ENCODE measurements at places on chromosomes 2 and 18. TPM values are rescaled to one million over a fixed set of nuclear protein-coding genes. Genes with fewer than 3 reads are reported as not detected.

The SLC38A11 gene
- total RNA-seq = not detected

The TEKT4 gene
- not detected for total RNA-seq

The PLGLB2 gene
- 2.4 TPM for total RNA-seq

The HNRNPLL gene
- total RNA-seq = 63.0 TPM

The TANC1 gene
- 0.33 TPM for total RNA-seq

The DNAH6 gene
- 0.83 TPM for total RNA-seq

The HRH4 gene
- 0.22 TPM for total RNA-seq

The PKDCC gene
- total RNA-seq = not detected

The LRP2 gene
- total RNA-seq = 0.47 TPM

The DDX1 gene
- total RNA-seq = 55.9 TPM

GRCh38 chr2:229714080-229714735 is at the start of gene DNER:
DNER (minus strand) TSS chr2:229714555; CDS start chr2:229714423, 132 bp downstream.
- DNase-seq = peak; percentile 75

DNA sequence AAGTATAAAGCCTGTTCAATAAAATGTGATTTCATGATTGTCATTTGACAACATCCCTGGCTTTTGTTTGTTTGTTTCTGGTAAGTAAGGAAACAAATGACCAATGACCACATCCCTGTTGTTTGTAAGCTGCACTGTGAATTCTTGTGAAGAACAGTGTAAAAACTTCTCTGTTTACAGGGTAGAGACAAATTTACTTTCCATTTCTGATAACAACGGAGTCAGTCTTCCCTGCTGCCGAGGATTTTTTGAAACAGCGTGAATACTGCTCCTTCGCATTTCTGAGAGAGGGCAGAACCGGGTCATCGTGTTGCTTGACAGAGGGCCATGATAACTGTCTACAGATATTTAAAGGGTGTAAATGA is 38.4 kb upstream of the CTAGE1 start:
- no peak for DNase-seq

DNA sequence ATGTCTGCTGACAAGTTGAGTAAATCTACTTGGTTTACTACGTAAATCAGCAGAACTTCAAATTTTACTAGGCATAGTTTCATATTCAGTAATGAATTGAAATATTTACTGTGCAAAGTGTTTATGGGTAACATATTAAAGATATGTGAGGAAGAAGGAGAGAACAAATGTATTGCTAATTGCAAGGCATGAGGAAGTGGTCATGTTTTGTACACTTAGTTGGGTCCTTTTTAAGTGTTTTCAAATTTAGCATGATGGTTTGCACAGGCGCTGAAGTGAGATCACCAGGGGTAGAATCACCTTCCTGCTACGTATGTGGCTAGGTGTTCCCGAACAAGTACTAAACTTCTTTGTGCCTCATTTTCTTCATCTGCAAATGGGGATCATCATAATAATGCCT is 1534.4 kb downstream of the LRP1B start:
- no peak for DNase-seq

GRCh38 chr2:120570001-120570400 is 165.7 kb upstream of the GLI2 start:
- DNase-seq = no peak

- no peak for DNase-seq
Measured at GRCh38 chr2:106843910-106844250, 42.1 kb downstream of the ST6GAL2 start.

- no peak for DNase-seq
Measured at GRCh38 chr2:7353571-7353970, 436.4 kb downstream of the RNF144A start.

DNA sequence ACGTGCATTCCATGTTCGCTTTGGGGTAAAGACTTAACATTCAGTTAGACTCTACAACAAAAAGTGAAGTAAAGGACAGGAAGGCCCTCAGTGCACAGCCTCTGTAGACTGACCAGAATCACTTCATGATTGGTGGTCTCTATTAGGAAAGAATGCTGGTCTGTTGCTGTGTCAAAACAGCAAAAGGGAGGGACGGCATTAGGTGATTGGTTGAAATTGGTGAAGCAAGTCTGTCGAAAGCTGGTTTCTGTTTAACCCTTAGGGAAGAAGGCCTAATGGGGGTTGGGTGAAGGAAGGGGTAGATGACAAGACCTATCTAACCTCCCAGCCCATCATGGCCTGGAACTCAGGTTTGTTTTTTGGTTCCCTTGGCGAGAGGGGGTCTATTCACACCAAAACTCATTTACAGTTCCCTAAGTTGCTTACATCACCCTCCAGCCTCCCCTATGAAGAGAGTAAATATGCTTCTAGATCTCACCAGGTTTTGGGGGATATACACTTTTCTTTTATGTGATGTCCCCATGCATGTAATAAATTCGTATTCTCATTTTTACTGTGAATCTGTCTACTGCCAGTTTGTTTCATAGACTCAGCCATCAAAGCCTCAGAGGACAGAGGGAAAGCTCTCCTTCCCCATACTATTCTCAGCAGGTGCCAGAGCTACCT is 65.6 kb downstream of the TMEM17 start:
- DNase-seq = no peak

DNA sequence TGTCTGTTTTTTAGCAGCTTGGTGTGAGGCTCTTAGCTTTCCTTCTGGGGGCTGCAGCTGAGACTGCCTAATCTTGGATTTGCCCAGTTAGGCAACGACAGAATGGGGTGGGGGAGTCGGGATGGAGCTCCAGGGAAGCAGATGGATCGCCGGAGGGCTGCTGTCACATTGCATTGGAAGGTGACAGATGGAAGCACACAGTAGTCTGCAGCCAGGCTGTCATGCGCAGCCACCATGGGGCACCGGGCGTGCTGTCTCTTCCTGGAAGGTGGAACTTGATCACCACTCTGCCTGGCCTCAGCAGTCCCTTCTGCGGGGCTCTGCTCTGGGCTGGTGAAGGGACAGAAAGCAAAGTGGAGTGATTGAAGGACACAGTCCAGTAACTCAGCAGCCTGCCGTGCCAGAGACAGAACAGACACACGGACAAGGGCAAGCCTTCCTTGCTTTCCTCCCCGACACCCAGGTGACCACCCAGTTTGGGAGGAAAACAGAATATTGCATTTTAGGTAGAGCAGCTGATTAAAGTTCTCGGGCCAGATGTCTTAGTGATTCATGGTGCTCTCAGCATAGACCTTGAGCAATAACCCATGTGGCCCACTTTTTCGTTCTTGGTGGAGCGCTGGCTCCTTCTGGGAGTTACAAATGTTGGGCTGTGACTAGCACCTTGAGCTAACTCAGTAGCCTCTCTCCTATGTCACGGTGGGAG is 40.9 kb downstream of the RNF144A start:
- no peak for DNase-seq

DNA sequence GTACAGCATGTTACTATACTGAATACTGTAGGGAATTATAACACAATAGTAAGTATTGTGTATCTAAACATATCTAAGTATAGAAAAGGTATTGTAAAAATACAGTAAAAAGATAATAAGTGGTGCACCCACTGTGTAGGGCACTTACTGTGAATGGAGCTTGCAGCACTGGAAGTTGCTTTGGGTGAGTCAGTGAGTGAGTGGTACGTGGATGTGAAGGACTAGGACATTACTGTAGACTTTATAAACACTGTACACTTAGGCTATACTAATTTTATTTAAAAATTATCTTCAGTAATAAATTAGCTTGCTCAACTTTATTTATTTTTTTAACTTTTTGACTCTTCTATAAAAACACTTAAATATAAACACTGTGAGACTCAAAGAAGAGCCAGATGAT is 82.6 kb downstream of the MTA3 start:
- no peak for DNase-seq

GRCh38 chr2:127389778-127390435 is 2.1 kb upstream of the MAP3K2 start:
- DNase-seq = no peak

DNA sequence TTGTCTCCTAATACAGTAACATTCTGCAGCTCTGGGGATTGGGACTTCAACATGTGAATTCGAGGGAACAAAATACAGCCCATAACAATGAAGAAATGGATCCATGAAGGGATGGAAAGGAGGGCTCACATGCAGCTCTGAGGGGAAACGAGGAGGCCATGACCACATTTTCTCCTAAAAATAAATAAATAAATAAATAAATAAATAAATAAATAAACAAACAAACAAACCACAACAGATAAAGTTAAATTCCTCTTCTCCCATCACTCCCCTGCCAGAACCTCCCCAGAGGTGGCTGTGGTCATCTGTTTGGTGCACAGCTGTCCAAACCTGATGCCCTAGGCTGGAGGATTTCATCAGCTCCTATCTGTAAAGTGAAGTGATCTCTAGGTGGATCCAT is 42.7 kb downstream of the MAL start:
- no peak for DNase-seq

DNA sequence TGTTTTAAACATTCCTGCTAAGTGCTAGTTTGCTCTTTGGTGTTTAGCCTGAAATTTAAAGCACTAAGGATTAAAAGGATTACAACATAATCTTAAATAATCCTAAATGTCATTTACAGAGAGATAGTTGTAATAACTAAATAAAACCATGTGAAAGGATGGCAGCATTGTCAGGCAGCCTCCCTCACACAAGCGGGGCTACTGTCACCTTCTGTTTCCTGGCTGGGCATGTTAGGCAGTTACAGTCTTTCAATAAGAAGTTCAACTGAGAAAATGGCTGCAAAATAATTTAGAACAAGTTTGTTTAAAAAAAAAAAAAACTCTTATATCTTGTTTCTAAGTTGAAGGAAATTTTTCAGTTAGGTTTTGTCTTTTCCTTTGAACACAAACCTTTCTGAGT is 124.9 kb downstream of the ARHGAP15 start:
- DNase-seq = no peak

DNA sequence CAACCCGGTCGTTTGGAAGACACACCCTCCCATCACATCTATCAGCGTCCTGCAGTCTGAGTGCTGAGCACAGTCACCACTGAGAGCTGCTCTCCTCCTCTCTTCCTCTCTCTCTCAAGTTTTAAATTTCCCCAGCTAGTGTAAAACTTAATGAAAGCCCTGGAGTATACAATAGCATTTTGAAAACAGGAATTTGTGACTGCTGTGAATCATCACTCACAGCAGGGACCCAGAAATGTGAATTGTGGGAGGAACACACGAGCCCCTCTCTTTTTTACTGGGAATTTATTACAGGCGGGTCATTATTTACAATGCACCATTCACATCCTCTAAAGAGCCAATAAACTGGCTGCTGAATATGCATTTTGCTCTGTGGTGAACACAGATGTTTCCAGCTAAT is 185.0 kb upstream of the SMIM21 start:
- no peak for DNase-seq

DNA sequence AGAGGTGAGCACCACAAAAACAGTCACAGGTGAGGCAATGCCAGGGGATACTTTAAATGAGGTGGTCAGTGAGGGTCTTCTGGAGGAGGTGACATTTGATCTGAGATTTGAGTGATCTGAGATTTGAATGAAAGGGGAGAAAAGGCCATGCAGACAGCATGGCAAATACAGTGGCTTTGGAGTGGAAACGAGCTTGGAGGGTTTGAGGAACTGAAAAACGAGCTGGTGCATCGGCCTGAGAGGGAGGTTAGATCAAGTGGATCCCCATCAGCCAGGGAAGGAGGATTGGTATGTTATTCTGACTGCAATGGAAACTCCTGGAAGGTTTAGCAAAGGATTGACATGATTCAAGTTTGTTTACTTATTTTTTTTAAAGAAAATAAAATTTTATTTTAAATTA is 245.1 kb downstream of the KCNS3 start:
- DNase-seq = no peak

GRCh38 chr2:149552830-149553229 is 34.7 kb downstream of the MMADHC start:
- no peak for DNase-seq

DNA sequence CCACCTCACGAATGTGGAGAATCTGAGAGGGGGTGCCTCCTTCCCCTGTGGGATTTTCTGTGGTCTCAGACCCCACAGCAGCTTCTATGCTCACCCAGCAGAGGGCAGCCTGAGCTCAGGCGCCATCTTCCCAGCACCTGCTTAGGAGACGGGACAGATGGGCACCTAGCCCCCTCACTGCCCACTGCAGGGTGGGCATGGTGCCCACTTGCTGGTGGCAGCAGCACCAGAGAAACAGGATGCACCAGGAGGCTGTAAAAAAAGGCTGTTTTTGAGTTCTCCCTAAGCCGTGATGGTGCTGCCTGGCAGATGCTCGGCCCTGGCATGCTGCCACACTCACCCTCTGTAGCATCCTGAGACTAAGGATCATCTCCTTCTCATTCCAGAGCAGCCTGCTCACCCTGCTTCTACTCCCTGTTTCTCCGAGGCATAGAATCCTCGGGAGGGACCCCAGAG is 19.1 kb upstream of the SLC20A1 start:
- DNase-seq = peak; percentile 75

GRCh38 chr2:12847694-12848575 is 131.2 kb downstream of the TRIB2 start:
- DNase-seq = no peak

DNA sequence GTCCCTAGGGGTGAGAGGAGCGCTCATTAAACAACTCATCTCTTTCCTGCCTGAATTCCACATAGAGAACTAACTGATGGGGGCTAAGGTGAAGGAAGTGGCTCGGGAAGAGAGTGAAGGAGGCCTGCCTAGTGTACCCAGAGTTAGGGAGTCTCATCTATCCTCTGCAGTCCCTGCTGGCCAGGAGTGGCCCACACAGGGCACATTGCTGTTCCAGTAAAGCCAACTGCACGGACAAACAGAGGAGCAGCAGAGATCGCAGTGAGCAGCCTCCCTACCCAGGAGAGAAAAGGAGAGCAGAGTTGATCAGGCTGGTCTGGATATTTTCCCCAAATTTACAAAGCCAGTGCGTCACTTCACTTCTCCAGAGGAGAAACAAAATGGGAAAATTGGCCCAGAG is 16.9 kb upstream of the FN1 start:
- no peak for DNase-seq

GRCh38 chr2:65165558-65165957 is 35.7 kb upstream of the RAB1A start:
- DNase-seq = no peak
